ENCODE measurements at places on chromosomes 1 and 21. TPM values are rescaled to one million over a fixed set of nuclear protein-coding genes. Genes with fewer than 3 reads are reported as not detected.
A peak's percentile ranks its signal among the peaks of the same experiment; 100 is the strongest.

- no peak for DNase-seq
These were observed 999.5 kb downstream of the NCAM2 start for GRCh38 chr21:21997390-21998333.

DNA sequence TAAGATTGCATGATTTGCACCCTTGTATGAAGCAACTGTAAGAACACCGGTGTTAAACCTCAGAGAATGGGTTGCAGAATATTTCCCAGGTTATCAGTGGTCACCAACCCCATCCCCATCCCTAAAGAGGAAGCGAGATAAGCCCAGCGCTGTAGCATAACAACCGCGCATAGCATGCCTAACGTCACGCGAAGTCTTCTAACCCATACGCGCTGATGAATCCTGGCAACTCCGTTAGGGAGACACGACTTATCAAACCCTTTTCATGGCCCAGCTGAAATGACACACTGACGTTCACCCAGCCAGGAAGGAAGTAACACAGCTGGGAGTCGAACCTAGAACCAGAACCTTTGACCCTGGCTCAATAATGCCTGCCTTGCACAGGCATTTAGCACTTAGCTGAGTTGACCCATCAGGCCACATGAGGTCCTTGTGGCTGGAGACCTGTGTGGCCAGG is 24.2 kb downstream of the TMEM51 start:
- peak; percentile 83 for DNase-seq

DNA sequence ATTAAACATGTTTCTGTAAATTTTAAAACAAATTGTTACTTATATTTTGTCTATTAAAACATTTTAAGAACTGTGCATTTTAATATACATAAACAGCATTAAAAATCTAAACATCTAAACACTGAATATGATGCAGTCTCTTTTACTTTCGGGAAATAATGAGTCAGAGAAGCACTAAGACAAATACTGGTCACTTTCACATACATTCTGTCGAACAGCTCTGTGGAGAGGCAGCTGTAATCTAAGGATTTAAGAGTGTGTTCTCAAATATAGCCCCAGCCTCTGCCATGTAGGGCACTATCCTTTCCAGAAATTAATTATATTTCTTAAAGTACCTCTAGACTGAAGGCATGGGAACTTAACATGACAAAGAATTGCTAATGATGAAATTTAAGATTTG is 89.6 kb upstream of the PTGFR start:
- DNase-seq, result no peak

DNA sequence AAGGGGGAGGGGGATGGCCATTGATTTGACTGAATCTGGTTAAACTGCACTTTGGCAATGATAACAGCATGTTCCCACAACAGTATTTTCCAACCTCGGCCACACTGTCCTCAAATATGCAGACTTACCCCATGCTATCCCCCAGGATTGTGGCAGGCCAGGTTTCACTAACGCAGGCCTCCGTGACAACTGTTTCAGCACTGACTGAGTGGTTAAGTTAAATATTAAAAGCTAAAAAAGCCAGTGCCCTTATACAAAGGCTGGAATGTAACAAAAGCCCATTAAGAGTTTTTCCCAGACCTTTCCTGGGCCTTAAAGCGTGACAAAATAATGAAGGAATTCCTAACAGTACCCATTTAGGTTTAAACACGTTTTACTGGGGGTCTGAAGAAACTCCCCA is 202.9 kb downstream of the USP25 start:
- no peak for DNase-seq

GRCh38 chr1:54571803-54572541 is 23.9 kb downstream of the ACOT11 start:
- peak; percentile 50 for DNase-seq

- DNase-seq, result peak; percentile 55
These were observed 49.6 kb downstream of the UBE2T start for GRCh38 chr1:202291961-202292712.

- DNase-seq, result peak; percentile 71
These were observed at the start of gene TNFRSF1B for GRCh38 chr1:12166834-12167492. TNFRSF1B (plus strand) TSS chr1:12166991; CDS start chr1:12167092, 101 bp downstream.

CFAP45 gene
- 2.1 TPM for total RNA-seq

ANKRD45 gene
- total RNA-seq, result 0.37 TPM

Data from endothelial cell of umbilical vein (primary cell).